ENCODE measurements at places on chromosomes 4 and X.

GRCh38 chr4:26490111-26490959 is at the start of gene CCKAR:
Gene CCKAR (minus strand): TSS chr4:26490484. CDS start chr4:26490267, 217 bp downstream.
- DNase-seq = no peak

- no peak for DNase-seq
These were observed 19.7 kb upstream of the SPCS3 start for GRCh38 chr4:176300036-176300435.

GRCh38 chrX:17923546-17923945 is 62.4 kb upstream of the RAI2 start:
- DNase-seq = no peak

DNA sequence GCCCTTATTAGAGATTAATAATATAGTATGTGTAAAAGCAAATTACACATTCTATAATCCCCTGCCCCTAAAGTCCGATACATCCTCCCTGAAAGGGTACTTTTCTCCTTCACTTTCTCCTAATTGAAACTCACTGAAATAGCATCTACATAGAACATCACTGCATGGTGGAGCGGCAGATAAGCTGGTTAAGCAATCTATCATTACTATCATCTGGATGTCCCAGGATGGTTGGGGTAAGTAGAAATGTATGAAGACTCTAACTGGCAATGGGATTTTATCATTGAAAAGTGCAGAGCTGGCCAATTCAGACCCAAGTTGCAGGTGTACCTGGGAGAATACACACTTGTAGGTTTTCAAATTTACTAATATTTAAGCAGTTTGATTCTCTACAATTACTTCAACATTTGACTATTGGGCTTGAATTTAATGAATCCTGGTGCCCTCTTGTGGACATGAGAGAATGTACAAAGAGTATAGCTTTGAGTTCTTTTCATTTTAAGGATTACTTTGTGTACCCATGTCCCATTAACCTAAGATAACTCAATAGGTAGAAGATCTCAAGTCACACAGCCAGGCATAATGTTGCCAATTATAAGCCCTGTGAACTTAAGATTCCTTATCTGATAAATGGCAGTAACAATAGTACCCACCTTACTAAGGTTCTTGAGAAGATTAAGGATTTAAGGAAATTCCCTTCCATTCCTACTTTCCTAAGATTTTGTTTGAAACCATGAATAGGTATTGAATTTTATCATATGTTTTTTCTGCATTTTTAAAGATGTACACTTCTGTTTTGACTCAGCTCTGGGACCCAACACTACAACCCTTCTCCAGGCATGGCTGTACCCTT is 69.8 kb downstream of the SHROOM3 start:
- DNase-seq = no peak

GRCh38 chr4:124943145-124943889 is 230.8 kb upstream of the ANKRD50 start:
- no peak for DNase-seq

DNA sequence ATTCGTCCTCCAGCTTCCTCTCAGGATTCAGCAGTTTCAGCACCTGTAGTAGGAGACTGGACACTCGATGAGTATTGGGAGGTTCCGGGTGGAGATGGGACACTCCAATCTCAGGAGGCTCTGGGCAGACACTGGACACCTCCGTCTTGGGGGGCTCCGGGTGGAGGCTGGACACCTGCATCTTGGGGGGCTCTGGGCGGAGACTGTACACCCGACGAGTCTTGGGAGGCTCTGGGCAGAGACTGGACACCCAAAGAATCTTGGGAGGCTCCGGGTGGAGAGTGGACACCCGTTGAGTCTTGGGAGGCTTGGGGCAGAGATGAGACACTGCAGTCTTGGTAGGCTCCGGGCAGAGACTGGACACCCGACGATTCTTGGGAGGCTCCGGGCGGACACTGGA is 28.7 kb upstream of the LANCL3 start:
- no peak for DNase-seq

DNA sequence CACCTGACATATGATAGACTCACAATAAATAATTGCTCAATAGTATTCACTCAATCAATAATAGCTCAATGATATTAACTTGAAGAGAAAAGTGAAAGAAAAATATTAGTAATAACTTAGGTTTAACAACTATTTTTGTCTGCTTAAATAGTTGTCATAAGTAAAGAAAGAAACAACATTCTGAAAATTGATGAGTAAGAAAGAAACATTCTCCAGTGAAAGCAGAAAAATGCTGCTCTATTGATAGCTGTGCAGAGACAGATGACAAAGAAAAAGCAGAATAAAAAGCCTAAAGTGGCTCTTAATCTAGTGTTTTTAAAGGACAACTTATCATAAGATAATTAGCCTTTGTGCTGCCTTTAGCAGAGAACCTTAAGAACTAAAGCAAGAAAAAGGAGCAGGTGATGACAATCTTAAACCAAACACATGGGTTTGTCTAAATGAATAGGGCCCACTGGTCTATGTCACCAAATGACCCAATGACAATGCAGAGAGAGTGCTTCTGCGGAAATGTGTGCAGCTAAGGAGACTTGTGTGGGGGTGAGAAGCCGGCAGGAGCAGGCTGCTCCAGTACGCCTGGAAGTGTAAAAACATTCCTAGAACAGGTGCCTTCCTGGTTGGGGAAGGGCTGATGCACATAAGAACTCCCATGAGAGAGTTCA is 13.2 kb downstream of the HS3ST1 start:
- DNase-seq = no peak

GRCh38 chr4:105859233-105859632 is 36.0 kb upstream of the NPNT start:
- no peak for DNase-seq

GRCh38 chrX:155144926-155145325 is 71.3 kb upstream of the VBP1 start:
- DNase-seq = no peak

GRCh38 chr4:185358959-185359358 is 36.8 kb downstream of the LRP2BP start:
- DNase-seq = no peak

DNA sequence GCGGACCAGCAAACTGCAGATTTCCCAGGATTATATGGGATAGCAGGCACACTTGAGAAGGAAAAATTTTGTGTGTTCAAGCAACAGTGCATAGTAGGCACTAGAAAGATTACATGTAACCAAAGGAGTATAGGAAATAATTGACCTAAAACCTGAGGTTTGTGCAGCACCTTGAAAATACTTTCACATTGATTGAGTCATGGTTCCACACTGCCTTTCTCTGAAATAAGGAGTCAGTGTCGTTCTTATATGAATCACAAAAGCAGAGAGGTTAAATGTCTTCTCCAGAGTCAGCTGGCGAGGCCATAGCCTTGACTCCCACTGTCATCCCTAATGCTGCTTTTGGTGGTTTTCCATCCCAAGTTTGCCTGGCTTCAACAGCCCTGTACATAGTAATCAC is 138.9 kb downstream of the SOWAHB start:
- no peak for DNase-seq

- DNase-seq = no peak
These were observed 31.1 kb upstream of the SPANXB1 start for GRCh38 chrX:140971099-140971795.

DNA sequence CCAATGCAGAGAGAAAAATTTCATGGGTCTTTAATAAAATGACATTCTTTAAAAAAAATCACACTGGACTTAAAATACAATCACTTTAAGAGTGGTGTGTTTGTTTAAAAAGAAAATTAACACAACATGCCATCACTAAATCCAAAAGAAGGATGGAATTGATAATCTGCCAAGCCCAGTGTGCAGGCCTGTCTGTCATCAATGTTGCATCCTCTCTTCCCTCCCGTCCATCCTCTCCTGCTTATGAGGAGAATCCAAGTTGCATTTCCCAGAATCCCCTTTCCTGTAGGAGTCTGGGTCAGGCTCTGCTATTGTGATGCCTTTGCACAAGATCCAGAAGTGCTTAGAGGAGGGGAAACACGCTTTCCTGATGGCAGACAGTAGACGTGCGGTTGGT is 169.4 kb downstream of the MID1 start:
- DNase-seq = no peak

GRCh38 chr4:52651996-52652672 is 7.0 kb downstream of the USP46 start:
- DNase-seq = no peak

DNA sequence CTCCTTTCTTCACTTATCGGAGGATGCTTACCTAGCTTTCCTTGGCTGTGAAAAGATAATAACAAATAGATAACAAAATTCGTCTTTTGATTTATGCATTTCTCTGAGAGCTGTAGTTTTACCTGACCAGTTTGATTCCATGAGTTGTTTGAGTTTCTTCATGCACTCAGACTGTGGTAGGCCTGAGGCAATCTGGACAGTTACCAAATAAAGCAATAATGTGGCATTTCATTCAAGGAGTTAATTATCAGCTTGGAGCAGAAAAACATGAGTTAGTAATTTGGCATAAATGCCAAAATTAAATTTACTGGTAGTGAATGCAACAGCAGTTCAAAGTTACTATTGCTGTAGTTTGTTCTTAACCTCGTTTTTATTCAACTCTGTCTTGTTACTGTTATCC is 53.5 kb downstream of the FABP2 start:
- DNase-seq = no peak

DNA sequence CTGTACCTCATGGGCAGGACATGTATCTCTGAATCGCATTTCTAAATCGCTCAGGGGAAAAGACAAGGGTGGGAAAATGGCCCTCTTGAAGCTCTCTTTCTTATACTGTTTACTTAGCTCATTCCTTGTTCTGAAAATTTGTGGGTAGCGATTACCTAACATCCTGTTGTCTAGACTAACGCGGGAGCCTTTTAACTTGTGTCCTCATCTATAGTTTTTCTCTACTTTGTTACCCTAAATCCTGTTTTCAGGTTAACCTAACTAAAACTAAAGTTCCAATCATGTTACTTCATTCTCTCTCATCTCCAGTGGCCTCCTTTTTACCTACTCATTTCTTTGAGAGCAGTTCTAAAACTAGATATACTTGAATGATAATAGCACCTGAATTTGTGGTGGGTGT is 45.0 kb downstream of the SNX25 start:
- peak; percentile 20 for DNase-seq

GRCh38 chrX:118941147-118941546 is 33.3 kb upstream of the LONRF3 start:
- no peak for DNase-seq

GRCh38 chrX:138710866-138711341 is 613 bp downstream of the FGF13 start:
- DNase-seq = no peak

- no peak for DNase-seq
These were observed 14.4 kb upstream of the ASMTL start for GRCh38 chrX:1466971-1467561.

GRCh38 chr4:10971800-10972401 is 287.3 kb upstream of the CLNK start:
- DNase-seq = no peak

GRCh38 chrX:18616688-18617406 is 55.1 kb downstream of the RS1 start:
- no peak for DNase-seq

GRCh38 chr4:156496797-156497196 is 474.8 kb downstream of the PDGFC start:
- no peak for DNase-seq

DNA sequence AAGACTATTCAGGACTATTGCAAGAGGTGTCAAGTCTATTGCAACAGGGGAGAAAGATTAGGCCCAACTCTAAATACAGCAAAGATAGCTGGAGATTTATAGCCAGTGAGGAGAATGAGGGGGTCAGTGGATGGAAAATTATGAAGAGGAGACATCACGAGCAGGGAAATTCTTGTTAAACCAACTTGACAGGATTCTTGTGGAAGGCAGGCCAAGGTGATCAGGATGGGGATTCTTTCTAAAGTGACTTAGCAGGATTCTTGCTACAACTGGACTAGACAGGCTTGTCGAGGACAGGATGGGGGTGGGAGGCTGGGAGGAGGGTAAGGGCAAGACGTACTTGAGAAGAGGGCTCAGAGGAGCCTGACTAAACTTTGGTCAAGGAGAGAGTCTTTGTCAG is 89.0 kb downstream of the PHEX start:
- DNase-seq = no peak

- DNase-seq = no peak
These were observed 562.7 kb downstream of the RPA4 start for GRCh38 chrX:97446298-97446882.

DNA sequence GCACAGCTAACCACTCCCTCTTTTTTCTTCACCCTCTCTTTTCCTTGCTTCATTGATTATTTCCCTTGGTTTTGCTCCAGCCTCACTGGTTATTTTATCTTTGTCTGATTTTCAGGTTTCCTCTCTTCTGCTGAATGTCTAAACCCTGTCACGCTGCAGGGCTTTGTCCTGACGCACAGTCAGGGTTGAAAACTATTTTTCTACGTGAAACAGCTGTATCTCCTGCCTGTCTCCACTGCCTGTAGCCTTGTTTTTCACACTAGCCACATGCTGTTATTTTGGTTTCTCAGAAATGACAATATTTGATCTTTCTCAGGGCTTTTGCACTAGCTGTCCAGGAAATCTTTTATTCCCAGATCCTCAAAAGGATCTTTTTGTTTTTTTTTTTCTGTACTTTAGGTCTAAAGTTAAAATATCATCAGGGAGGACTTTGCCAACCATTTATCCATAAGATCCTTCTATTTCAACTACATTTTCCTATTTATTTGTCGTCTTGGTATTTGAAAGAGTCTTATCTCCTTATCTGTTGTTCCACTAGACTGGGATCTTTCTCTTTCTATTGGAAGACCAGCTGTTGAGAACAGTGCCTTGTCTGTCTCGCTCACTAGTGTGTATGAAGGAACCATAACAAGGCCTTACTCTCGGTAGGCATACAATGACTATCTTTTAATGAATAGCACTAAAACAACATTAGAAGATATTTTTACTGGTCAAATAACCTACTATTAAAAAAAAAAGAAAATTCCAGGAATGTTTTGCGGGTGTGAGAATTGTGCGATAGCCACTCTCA is 164.3 kb downstream of the PDHA2 start:
- no peak for DNase-seq

GRCh38 chr4:110618581-110619462 is 4.1 kb downstream of the PITX2 start:
- no peak for DNase-seq

DNA sequence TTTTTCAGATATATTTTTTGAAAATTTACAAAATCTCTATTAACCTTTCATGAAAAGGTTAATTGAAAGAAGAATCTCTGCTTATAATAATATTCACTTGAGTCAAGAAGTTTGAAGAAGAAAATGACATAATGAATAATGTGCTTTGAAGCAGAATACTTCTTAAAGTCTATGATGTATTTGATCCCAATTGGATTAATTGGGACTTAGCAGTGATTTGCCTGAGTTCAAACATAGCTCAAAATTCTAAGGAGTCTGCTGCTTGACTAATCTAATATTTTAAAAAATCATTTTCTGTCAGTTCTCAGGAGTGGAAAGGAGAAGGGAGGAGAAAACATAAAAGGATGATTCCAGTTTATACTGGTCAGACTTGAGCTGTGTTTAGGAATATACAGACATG is 1150.4 kb upstream of the INTU start:
- no peak for DNase-seq

- DNase-seq = peak; percentile 14
These were observed 52.0 kb downstream of the CHIC1 start for GRCh38 chrX:73615022-73615421.

- DNase-seq = no peak
These were observed 79.6 kb downstream of the SMIM20 start for GRCh38 chr4:25993395-25994185.
